Chondrocyte (in vitro differentiated cells): ENCODE measurements at places on chromosomes 7 and 10.

GRCh38 chr10:119602241-119603095 lies 5.7 kb upstream of the TIAL1 start:
- no peak overlapping the region for H3K27ac ChIP-seq
- H3K36me3 ChIP-seq: peaks cover 2% of the 10 kb centered on the region
- H3K4me1 ChIP-seq: peaks cover 3% of the 10 kb centered on the region
- H3K4me3 ChIP-seq: no peak overlapping the region

GRCh38 chr10:71606257-71607081 lies 113.1 kb downstream of the C10orf105 start:
- peaks cover 17% of the 10 kb centered on the region for H3K27me3 ChIP-seq
- H3K27ac ChIP-seq: no peak overlapping the region
- no peak overlapping the region for H3K4me3 ChIP-seq
- H3K4me1 ChIP-seq: peaks cover 6% of the 10 kb centered on the region
- DNase-seq: no peak

DNA sequence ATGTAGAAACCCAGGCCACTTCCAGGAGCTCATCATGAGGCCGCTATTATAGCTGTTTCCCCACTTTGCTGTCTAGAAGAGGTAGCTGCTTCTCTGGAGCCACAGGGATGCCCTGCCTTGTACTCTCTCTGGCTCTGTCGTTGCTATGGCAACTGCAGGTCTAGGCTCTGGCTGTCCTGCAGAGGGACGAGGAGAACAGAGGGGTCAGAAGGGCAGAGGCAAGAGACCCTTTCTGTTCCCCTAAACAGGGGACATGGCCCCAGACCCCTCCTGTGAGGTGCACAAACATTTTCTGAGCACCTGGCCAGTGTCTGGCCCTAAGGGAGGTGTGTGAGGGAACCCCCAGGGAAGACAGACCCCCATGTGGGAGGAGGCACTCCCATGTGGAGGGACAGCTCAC lies 31.4 kb downstream of the ITPRIP start:
- no peak for DNase-seq
- H3K4me3 ChIP-seq: no peak overlapping the region
- peaks cover 46% of the 10 kb centered on the region for H3K4me1 ChIP-seq
- no peaks in the 10 kb centered on the region for H3K27me3 ChIP-seq
- no peaks in the 10 kb centered on the region for H3K36me3 ChIP-seq
- no peak overlapping the region for H3K27ac ChIP-seq

GRCh38 chr7:122764902-122765301 lies 62.2 kb upstream of the RNF148 start:
- no peak overlapping the region for H3K27ac ChIP-seq
- no peak overlapping the region for H3K4me3 ChIP-seq
- H3K27me3 ChIP-seq: peaks cover 9% of the 10 kb centered on the region
- H3K4me1 ChIP-seq: no peaks in the 10 kb centered on the region
- no peaks in the 10 kb centered on the region for H3K36me3 ChIP-seq
- no peak for DNase-seq

- H3K27me3 ChIP-seq: no peaks in the 10 kb centered on the region
- H3K36me3 ChIP-seq: peaks cover 6% of the 10 kb centered on the region
- DNase-seq: no peak
- peaks cover 20% of the 10 kb centered on the region for H3K4me1 ChIP-seq
- H3K27ac ChIP-seq: no peak overlapping the region
Measured at GRCh38 chr10:110985497-110986275, 66.3 kb downstream of the SHOC2 start.

GRCh38 chr7:135769005-135769802 lies 20.6 kb upstream of the FAM180A start:
- no peaks in the 10 kb centered on the region for H3K36me3 ChIP-seq
- DNase-seq: no peak
- H3K27me3 ChIP-seq: no peaks in the 10 kb centered on the region
- H3K4me3 ChIP-seq: no peak overlapping the region

DNA sequence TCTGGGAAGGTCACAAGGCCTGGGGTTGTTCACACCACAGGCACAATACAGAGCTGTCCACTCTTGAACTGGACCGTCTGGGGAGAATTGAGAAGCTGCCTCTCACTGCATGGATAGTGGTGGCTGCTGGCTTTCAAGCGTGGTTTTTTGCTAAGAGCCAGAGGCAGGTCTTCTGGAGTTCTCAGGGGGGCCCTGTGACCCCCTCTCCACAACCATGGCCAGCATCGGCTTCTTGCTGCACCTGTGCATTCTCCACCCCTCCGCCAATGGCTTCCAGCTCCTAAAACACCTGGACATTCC lies 140.3 kb downstream of the ADCY1 start:
- H3K4me1 ChIP-seq: no peaks in the 10 kb centered on the region
- H3K27ac ChIP-seq: no peak overlapping the region
- H3K36me3 ChIP-seq: no peaks in the 10 kb centered on the region
- no peak overlapping the region for H3K4me3 ChIP-seq

DNA sequence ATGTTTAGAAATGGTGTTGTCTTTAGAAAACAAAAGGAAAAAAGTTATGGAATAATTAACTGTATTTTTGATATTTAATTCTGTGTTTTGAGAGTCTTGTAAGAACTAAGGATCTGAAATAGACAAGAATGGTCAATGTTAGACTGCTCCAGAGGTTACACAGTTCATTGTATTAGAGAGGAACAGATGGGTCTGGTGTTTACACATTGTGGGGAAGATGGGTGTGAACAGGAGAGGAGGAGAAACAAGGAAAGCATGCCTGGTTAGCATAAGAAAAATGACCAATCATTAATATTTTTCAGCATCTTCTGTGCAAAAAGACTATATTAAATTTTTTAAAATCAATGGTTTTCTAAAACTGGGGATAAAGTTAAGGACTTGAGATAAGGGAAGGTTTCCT lies 11.9 kb downstream of the MEOX2 start:
- H3K27ac ChIP-seq: no peak overlapping the region
- peaks cover 1% of the 10 kb centered on the region for H3K36me3 ChIP-seq
- H3K27me3 ChIP-seq: no peaks in the 10 kb centered on the region
- no peak for DNase-seq
- H3K4me1 ChIP-seq: peaks cover 36% of the 10 kb centered on the region
- H3K4me3 ChIP-seq: no peak overlapping the region

DNA sequence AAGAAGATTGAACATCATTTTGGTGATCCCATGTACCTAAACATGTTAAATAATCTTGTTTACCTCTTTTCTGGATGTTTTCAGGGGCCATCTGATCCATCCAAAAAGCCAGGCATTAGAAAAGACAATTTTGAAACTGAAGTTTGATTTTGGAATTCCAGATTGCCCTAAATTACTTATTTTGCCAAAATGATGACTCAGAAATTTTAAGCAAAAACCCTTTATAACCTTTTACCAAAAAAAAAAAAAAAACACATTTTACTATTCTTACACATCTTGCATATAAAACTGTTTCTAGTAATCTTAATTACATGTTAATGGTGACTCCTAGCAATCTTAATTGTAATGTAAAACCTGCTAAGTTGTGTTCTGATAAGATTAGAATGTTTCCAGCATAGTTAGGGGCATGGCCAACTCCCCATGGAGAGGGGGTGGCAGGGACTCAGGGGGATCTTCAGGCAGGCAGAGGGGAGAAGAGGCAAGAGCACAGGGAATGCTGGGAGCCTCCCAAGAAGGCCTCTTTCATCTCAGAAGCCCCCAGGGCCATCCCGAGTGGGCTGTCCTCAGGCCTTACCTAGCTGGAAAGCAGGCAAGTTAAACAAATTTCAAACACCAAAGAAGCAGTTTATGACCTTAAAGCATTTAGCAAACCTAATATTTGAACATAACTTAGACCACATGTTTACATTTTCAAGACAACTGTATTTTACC lies 25.8 kb upstream of the AKR1C3 start:
- H3K36me3 ChIP-seq: no peaks in the 10 kb centered on the region
- H3K4me3 ChIP-seq: no peak overlapping the region
- no peak overlapping the region for H3K27ac ChIP-seq
- peaks cover 23% of the 10 kb centered on the region for H3K4me1 ChIP-seq
- no peak for DNase-seq

GRCh38 chr10:68606918-68607317 lies 46.8 kb downstream of the TET1 start:
- H3K27ac ChIP-seq: no peak overlapping the region
- H3K36me3 ChIP-seq: peaks cover 6% of the 10 kb centered on the region
- H3K4me3 ChIP-seq: no peak overlapping the region
- H3K4me1 ChIP-seq: peaks cover 16% of the 10 kb centered on the region
- no peak for DNase-seq

DNA sequence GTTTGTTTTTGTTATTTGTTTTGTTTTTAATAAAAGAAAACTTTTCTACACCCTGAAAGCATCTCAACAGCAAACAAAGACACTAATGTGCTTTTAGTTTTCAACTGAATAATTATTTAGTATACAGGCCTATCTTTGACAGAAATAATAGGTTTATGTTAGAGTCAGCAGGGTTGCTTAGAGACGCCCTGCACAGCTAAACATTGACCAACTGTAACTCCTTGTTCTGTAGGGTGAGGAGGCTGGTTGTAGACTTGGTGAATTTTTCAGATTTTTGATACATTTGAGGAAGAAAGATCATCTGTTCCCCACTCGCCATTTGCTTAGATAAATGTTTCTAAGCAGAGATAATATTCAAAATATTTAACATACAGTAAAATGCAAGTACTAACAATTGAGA lies 103.1 kb downstream of the CALCR start:
- no peaks in the 10 kb centered on the region for H3K27me3 ChIP-seq
- no peak overlapping the region for H3K4me3 ChIP-seq
- H3K36me3 ChIP-seq: no peaks in the 10 kb centered on the region
- DNase-seq: no peak
- no peak overlapping the region for H3K27ac ChIP-seq
- H3K4me1 ChIP-seq: peaks cover 8% of the 10 kb centered on the region

DNA sequence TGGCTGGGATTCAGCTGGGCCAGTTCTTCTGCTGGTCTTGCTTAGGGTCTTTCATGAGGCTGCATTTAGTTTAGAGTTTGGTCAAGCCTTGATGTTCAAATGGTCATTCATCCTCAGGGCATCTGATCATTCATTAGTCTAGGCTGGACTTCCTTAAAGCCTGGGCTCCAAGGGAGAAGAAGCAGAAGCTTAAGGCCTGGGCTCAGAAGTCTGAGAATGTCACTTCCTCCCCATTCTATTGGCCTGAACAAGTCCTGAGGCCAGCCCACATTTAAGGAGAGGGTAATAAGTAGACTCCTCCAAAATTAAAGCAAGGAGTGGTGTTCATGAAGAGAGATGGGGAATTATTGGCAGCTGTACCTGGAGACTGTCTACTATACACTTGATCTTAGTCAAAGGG lies 193.2 kb upstream of the HABP2 start:
- no peak overlapping the region for H3K27ac ChIP-seq
- H3K4me1 ChIP-seq: peaks cover 18% of the 10 kb centered on the region
- no peaks in the 10 kb centered on the region for H3K36me3 ChIP-seq
- DNase-seq: no peak
- peaks cover 4% of the 10 kb centered on the region for H3K27me3 ChIP-seq

DNA sequence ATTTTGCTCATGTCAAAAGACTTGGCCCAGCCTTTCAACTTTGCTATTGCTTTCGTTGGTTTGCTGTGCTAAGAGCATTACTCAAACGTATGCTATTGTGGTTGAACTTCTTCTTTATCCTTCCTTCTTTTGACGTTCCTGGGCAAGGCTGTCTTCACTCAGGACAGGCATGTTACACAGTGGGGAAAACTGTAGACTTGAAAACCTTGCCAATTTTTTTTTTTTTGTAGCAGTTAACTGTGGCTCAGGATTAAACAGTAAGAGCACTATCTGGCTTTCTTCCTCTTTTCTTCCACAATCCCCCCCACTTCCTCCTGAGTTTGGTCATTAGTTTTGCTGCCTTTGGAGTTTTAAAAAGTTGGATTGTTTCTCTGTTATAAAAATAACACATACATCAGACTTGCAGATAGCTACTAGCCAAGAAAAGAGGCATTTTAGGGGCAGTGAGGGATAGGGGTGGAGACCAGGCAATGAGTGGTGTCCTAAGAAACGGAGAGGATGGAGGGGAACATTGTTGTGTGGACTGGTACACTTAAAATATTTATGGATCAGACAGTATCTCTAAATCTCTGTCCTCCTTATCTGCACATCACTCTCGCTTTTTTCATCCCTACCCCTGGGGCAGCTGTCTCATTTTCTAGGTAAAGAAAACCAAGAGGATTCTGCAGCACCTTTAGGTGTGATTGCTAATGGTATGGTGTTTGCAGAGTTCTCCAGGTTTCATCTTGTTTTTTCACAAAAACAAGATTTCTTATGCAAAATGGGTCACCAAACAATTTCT lies 181.7 kb downstream of the LRMDA start:
- H3K27me3 ChIP-seq: peaks cover 17% of the 10 kb centered on the region
- H3K36me3 ChIP-seq: no peaks in the 10 kb centered on the region
- H3K27ac ChIP-seq: no peak overlapping the region
- peaks cover 11% of the 10 kb centered on the region for H3K4me1 ChIP-seq
- DNase-seq: no peak

GRCh38 chr7:35726654-35727053 lies 31.7 kb upstream of the HERPUD2 start:
- DNase-seq: no peak
- H3K4me1 ChIP-seq: peaks cover 22% of the 10 kb centered on the region
- H3K36me3 ChIP-seq: peaks cover under 1% of the 10 kb centered on the region

GRCh38 chr7:107474104-107474521 lies 4.3 kb downstream of the GPR22 start:
- no peaks in the 10 kb centered on the region for H3K4me1 ChIP-seq
- DNase-seq: no peak
- no peaks in the 10 kb centered on the region for H3K36me3 ChIP-seq
- no peak overlapping the region for H3K4me3 ChIP-seq
- H3K27me3 ChIP-seq: no peaks in the 10 kb centered on the region

DNA sequence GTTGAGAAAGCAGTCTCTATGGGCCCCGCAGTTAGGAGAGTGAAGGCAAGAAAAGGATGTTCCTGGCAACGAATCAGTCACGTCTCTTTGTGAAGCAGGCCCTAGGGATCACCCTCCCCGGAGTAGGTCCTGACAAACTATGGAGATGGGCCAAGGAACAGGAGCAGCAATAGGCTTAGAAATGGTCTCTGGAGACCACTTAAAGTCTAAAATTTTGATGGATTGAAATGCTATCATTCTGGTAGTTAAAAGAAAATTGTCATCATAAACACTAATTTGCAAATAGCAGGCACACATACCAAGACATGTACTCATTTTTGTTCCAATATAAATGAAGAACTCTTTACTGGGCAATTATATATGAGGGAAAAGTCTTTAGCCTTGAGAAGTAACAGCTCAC lies 123.5 kb downstream of the ITGB8 start:
- H3K4me3 ChIP-seq: no peak overlapping the region
- no peak overlapping the region for H3K27ac ChIP-seq
- no peaks in the 10 kb centered on the region for H3K36me3 ChIP-seq
- H3K27me3 ChIP-seq: no peaks in the 10 kb centered on the region
- H3K4me1 ChIP-seq: no peaks in the 10 kb centered on the region
- DNase-seq: no peak
